AG04449 (cell line): ENCODE measurements at places on chromosomes 1 and 21.

- DNase-seq, result no peak
Observed at GRCh38 chr21:41869771-41870170, 9.4 kb downstream of the PRDM15 start.

DNA sequence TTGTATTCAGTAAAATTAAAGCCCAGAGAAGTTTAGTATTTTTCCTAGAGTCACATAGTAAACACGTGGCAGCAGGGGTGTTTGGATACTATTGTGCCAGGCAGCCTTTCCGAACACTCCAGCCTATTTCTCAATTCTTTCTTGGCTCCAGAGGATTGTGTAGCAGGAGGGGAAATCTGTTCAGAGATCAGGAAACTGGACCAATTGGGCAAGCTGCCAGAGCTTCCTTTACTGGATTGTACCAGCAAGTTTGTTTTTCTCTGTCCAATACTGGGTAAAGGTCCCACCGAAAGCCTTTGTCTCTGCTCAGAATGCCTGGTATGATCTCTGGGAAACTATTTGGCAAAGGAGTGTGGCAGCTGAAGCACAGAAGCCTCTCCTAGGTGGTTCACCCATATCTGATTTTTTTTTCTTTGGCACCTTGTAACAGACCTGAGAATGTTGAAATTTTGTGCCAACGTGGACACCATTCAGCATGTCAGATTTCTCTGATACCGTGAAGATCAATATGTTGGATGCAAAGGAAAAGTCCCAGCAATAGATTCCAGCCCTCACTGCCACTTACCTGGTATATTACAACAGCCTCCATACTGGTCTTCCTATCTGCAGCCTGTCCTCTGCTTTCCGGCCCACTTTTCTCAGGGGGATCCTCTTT lies 126.2 kb downstream of the FGGY start:
- no peak for DNase-seq

DNA sequence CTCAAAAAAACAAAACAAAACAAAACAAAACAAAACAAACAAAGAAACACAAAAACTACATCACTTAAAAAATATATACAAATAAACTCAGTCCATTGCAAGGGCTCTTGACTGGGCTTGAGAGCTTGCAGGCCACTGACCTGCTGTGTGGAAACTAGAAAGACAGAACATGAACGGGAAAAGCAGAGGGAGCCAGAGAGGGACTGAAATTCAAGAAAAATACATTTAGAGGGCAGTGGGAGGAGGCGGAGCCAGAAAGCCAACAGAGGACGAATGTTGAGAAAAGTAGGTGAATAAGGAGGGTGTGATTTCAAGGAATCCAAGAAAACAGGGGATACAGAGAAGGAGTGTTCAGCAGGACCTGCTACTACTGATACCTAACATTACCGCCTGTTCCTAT lies 41.4 kb upstream of the PLA2G2C start:
- DNase-seq, result no peak

DNA sequence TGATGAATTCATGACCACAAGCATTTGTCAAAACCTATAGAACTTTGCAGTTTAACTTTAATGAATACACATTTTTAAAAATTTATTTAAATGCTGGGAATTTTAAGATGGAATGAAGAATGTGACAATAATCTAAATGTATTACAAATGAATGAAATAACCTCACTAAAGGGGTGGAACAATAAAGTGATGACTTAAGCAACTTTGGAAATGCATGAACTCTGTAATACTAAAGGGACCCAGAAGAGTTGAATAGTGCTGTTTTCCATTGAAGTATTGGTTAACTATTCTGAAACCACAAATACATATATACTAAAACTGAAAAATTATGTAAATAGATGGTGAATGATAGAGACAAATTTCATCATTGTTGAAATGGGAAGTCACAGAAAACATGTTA lies 1395.1 kb downstream of the NCAM2 start:
- DNase-seq, result no peak

DNA sequence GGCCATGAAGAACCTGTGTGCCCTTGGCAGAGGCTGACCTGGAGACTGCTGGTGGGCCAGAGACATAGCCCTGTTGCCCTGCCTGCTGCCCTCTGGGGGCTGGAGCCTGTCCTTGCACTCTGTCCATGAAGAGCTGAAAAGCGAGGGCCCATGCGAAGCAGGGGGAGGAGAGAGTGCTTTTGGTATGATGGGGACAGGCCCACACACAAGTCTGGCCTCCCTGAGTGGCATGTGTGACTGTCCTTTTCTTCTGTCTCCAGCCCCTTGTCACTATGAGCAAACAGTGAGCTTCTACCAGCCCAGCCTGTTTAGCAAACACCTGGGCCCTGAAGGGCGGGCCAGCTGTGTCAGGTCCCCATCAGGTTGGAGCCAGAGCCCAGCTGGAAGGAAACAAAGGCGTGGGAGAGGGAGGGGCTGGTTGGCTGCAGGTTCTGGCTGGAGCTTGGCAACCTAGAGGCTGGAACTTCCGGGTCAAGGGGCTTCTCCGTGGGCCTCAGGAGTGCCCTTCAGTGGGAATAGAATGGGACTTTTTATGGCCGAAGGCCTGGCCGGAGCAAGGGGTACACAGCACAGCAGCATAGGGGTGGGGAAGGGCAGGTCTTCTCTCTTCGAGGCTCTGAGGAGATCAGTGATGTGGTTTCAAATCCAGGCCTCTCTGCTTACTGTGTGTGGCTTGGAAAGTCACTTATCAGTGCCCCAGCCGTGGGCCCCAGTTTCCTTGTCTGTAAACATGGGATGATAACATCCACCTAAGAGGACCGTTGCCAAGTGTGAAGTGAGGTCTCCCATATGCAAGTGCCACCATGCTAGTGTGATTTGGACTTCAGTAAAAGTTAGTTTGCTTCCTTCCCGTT lies 14.3 kb downstream of the QSOX1 start:
- DNase-seq, result no peak

DNA sequence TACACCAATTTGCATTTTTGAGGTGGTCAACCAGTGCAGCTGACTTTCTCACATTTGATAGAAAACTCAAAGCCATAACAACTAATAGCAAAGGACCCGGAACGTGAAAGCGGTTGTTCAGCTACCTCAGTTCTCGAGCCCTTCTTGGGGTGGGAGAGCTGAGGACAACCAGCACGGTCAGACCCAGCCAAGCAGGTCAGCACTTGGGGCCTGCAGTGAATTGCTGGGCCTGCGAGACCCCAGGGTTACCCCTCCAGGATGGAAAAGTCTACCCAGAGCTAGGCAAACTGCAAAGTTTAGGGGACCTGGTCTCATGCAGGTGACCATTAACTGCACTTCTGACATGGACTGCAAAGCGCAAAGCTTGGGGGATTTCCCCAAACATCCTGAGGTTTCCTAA lies 23.8 kb upstream of the AJAP1 start:
- DNase-seq, result no peak

GRCh38 chr1:43300378-43301094 lies at the start of gene TIE1:
Gene TIE1 (plus strand): TSS chr1:43300982. CDS start chr1:43301072, 90 bp downstream.
- no peak for DNase-seq

DNA sequence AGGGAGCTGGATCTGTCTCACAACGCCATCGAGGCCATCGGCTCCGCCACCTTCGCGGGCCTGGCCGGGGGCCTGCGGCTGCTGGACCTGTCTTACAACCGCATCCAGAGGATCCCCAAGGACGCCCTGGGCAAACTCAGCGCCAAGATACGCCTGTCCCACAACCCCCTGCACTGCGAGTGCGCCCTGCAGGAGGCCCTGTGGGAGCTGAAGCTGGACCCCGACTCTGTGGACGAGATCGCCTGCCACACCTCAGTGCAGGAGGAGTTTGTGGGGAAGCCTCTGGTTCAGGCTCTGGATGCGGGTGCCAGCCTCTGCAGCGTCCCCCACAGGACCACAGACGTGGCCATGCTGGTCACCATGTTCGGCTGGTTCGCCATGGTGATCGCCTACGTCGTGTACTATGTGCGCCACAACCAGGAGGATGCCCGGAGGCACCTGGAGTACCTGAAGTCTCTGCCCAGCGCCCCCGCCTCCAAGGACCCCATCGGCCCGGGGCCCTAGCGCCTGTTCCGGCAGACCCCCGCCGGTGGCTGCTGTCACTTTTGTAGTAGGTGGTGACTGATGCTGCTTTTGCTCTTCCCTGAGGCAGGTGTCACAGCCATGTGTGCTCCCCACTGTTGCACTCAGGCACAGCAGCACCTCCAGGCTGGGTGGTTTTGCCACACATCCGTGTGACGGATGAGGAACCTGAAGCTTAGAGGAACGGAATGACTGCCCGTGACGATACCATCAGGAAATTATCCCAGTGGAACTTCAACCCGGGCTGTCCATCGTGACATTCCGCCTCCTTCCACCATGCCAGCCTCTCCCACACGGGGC lies 1.8 kb downstream of the LRRC3 start:
- no peak for DNase-seq

GRCh38 chr1:156750711-156751450 lies 594 bp downstream of the HDGF start:
- no peak for DNase-seq
